SHP77 (cell line): ENCODE measurements at places on chromosomes 2 and 18.

GRCh38 chr2:44572196-44572900 is 210.6 kb downstream of the CAMKMT start:
- DNase-seq = no peak

GRCh38 chr2:14428056-14428455 is 204.5 kb upstream of the LRATD1 start:
- no peak for DNase-seq

DNA sequence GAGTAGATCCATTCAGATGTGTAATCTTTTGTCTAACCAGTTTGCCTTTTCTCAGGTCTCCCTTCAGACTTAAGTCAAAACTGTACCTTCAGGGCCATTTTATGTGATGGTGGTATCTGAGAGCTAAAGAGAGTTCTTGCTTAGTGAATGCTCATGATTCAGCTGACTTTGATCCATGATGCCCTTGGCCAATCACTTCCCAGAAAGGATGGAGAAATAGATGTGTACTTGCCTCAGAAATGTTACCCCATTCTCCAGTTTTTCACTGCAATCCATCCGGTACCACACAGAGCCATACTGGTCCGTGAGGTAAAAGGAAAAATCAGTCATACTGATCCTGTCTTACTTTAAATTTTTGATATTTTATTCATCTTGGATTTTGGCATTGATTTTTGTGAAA is 234.8 kb upstream of the PIK3C3 start:
- no peak for DNase-seq

DNA sequence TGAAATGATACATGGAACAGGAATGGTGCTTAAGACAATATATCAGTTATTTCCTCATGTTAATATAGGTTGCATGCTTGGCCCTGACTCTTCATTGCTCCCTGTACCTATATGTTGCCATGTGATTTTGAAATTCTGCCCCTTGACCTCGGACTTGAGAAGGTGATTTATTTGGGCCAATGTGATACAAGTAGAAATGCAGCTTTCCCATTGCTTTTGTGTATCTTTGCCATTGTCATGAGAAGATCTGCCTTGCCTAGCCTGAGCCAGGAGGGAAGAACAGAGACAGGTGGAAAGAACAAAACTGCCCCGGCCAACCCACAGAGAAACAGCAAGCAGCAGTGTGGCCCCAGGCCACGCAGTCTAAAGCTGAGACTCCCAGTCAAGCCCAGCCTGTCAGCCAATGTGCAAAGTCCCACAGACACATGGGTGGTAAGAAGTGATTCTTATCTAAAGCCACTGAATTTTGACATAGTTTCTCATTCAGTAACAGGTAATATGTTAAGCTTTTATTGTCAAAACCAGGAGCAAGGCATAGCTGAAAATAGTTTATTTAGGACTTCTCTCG is 245.7 kb upstream of the RND3 start:
- no peak for DNase-seq

GRCh38 chr2:109440499-109441156 is 173.1 kb downstream of the SEPTIN10 start:
- DNase-seq = no peak

DNA sequence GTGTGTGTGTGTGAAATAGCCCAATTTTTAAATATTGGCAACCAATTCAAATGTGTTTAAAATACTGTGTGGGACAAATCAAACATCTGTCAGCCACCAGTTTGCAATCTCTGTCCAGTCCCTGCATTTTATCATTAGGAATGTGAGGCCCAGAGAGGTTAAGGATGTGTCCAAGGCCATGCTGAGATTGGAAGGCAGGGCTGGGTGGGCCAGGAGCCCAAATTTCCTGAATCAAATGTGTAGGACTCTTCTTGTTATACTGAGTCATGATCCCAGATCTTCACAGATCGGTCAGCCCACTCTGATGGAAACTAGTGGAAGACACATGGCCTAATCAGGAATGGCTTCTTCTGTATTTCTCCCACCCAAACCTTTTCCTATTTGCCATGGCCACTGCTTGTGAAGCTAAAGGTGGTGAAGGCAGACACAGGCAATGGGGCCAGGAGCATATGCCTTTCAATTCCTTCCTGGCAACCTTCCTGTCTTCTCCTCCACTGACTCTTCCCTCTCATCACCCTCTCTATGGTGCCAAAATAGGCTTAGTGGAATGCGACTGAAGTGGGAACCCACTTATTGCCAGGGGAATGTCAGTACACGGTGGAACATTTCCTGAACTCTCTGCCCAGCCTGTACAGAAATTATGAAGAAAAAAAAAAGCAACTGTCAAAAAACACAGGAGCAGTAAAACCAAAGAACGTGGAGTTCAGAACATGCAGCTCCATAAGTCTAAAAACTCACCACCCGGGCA is 35.5 kb downstream of the ZEB2 start:
- DNase-seq = no peak

DNA sequence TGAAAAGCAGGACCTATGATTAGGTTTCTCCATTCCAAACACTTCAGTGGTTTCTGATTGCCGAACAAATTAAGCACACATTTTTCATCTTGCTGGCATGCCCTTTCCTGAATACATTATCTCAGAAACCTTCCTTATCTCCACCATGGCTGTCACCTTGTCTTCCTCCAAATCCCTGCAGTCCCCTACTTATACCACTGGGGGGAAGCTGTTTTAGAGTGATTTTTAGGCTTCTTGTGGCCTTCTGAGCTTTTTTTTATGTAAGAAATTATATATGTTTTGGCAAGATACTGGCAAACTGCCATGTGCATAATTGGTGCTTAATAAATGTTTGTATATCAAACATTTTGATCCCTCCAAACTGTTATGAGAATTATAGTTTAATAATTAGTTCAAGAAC is 229.2 kb downstream of the MYT1L start:
- DNase-seq = peak; percentile 11

- no peak for DNase-seq
Measured at GRCh38 chr2:102368461-102369109, 13.0 kb downstream of the IL18R1 start.

DNA sequence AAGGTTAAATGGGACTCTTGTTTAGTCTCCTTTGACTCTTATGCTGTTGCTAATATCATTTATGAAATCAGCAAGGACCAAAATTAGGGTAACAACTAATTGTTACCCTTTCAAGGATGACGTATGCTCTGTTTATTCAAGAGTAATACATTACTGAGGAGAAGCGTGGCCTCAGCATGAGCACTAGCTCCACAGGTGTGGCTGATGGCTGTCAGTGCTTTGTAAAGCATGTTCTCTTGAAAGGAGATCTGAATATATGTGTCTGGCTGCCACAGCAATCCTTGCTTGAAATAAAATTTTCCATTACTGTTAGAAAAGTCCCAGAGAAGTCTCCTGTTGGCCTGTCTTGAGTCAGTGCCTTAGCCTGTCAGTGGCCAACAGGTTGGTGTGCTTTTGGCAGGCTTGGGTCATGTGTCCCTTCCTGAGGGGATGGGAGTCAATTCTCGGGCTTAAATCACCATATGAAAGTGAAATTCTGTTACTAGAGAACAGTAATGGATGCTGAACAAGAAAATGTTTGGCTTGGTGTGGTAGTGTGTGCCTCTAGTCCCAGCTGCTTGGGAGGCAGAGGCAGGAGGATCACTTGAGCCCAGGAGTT is 32.7 kb downstream of the ABI2 start:
- peak; percentile 3 for DNase-seq

DNA sequence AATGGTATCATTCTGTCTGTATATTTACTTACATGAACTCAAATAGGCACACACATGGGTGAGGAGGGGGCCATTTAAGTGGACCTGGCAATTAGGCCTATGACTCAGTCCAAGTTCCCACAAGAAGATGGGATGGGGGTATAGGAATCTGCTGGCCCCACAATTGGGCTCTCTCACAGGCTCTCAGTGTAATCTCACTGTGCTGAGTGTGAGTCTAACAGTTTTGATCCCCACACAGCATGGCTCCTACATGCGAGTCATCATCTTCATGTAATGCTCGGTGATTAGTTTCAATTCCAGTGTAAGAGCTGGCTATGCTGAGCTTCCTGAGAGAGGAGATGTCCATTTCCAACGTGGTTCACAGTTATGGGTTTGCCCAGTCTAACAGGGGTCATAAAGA is 114.0 kb downstream of the GATA6 start:
- no peak for DNase-seq

DNA sequence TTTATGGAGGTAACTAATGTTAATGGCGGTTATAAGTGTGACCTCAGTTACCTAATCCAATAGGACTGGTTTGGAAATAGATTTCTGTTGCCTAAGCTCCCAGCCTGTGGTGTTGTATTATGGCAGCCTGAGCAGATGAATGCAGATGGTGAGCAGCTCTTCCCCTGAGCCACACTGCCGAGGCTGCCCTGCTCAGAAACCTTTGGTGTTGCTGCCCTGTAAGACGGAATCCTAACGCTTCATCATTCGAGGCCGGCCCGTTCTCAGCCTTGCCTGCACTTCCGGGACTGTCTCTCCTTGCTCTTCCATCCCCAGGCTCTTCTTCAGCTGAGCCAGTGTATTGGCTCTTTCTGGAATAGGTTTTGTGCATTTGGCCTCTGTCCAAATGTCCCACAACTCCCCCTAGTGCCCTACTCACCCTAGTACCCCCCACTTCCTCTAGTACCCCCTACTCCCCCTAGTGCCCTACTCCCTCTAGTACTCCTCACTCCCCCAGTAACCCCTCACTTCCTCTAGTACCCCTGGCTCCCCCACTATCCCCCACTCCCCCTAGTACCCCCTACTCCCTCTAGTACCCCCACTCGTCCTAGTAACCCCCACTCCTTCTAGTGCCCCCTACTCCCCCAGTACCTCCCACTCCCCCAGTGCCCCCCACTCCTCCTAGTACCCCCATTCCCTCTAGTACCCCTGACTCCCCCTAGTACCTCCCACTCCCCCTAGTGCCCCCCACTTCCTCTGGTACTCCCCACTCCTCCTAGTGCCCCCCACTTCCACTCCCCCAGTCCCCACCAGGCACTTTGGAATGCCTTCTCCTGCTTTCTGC is 106.0 kb upstream of the TAF1B start:
- no peak for DNase-seq

DNA sequence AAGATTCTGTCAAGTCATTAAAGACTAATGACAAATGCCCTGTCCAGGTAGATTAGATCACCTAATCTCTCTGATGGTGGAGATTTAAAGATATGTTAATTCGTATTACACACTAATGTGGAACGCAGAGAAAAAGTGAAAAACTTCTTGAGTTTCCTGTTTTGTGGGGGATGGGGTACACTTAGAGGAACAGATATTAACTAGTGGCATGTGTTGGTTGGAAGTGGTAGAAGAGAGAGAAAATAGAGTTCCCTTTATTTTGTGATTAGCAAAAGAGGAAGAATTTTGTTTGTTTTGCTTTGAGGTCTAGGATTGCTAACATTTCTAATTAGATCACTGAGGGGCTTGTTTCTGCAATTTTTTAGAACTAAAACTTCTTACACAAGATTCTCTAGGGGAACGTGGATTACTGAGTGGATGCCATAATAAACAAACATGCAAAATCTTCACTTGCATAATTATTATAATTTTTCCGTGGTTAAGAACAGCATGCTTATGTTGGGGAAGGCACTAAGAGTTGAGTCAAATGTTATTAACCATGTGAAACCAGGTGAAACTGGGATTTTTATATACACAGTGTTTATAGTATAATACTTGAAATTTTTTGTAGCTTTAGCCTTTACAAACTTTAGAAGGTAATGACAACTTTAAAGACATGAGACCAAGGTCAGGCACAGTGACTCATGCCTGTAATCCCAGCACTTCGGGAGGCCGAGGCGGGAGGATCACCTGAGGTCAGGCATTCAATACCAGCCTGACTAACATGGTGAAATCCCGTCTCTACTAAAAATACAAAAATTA is 97.4 kb upstream of the STK17B start:
- no peak for DNase-seq

DNA sequence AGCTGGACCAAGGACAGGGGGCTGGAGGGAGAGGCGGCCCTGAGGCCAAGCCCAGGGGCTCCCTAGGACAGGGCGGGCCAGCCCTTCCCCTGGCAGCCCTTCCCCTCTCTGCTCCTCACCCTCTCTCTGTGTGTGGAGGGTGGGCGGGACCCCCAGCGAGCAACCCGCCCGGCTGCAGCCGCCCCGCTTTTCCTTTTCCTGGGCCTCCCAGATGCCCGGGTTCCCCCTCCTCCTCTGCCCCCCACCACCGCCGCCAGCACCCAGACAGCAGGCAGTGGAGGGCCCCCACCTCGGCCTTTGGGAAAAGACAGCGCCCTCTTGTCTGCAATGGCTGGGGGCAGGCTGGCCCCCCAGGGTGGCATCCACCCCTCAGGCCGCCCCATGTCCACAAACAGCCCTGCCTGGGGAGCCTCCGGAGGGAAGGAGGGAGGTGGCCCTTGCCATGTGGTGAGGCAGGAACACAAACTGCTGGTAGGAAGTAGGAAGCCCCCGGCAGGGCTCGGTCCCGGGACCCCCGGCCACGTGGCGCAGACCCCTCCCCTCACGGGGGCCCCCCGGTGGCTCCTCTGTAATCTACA is 135.1 kb upstream of the CTDP1 start:
- DNase-seq = no peak

DNA sequence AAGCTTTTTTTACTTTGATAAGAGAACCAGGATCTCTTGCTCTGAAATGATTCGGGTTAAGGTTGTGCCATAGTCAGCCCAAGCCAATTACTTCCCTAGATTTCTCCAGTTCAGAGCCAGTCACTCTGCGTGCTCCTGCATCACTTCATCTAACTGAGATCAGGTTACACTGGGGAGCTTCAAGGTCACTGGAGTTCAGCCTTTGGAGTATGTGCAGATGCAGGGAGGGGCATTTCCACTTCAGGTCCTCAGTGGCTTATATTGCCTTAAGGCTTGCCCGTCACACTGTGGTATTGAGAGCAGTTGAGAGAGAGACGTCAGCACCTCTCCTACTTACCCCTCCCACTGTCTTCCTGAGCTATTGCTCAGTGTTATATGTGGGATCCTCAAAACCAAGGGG is 317.8 kb downstream of the EPHA4 start:
- DNase-seq = no peak

- DNase-seq = no peak
Measured at GRCh38 chr18:50582500-50582899, 22.6 kb downstream of the MAPK4 start.

- DNase-seq = no peak
Measured at GRCh38 chr2:75098856-75099255, 100.5 kb downstream of the TACR1 start.

DNA sequence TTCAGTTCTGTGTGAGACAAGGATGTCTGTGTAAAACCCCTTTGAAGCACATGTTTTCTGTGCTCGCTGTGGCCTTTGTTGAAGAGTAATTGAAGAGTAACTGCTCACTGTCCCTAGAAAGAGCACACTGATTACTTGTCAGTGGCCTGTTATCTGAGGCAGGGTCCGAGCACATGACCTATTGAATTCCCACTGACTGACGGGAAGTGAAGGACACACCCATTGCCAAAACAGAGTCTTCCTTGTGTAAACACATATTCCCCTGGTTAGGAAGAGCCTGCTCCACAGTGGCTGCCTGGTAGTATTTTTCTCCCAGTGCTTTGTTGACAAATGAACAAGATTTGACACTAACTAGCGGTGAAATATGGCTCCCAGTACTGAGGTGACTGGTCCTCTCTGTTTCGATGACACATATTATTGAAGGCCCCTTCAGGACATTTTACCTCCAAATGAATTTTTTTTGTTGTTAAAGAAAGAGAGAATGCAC is 148.5 kb upstream of the GYPC start:
- peak; percentile 38 for DNase-seq
